Activated CD4-positive, CD25-positive, alpha-beta regulatory T cell treated with anti-CD3 and anti-CD28 coated beads, Interleukin-2, amount 50 U/mL, for 72 hours (primary cell): ENCODE measurements at places on chromosomes 11 and 22.

DNA sequence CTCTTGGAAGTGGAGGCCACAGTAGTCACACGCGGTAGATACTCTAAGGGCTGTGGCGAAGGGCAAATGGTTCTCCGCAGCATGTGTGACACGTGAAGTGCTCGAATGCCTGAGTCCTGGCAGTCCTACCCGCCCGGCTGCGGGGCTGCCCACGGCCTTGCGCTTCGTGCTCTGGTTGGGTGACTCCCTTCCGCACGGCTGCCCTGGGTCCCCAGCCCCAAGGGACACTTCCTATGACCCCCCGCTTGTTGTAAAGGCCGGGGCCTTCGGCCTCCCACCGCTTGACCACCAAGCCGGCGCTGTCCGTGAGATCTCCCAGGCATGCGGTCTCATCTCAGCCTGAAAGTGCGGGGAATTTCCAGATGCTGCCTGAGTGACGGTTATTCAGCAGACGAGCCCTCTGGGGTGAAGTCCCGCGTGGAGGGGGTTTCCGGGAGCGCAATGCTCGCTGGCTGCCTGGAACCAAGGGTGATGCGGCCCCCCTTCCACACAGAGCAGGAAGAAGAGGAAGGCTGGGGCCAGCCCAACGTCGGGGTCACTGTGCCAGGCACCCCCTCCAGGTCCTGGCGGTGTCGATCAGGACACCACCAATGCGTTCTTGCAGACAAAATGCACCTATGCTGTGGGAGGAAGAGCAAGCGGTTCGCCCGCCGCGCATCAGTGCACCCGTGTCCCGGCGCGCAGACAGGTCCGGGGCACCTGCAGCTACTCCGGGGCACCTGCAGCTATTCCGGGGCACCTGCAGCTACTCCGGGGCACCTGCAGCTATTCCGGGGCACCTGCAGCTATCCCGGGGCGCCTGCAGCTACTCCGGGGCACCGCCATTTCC lies 171.2 kb downstream of the OPCML start:
- no peak for DNase-seq

DNA sequence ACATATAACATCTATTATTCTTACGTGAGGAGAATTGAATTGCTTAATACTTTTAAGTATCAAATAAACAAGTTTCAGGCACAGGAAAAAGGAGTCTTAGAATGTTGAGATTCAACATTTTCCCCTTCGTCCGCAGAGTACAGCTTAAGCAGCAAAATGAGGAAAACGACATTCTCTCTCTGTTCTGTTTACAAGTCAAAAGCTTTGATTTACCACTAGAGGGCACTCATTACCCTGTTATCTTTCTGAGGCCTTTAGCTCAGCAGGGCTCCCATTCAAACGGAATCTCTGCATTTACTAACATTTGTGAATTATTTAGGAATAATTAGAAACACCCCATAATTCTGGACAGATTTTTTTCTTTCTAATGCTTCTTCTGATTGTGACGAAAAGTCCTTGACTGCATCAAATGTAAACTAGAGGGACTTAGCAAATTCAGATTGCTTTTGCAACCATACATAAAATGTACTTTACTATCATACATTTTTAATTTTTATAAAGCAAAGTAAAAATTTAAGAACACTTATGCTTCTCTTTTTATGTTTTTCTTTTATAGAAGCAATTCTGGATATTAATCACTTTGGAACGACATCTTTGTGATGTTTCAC lies 75.0 kb downstream of the JRKL start:
- DNase-seq, result no peak

DNA sequence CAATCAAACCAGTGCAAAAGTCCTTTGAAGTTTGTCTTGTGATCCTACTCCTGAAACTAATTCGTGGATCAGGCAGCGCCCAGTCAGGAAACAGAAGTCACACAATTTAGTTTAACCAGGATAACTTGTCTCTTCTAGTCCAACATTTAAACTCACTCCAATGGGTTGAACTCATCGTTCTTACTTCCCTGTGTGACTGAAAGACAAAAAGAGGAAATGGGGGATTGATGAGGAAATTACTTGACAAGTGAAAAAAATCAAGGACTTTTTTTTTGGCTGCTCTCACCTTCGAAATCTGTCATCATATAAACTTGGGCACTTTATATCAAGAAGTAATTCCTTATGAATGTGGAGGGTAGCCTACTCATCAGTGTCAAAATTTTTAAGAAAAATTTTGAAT lies 78.4 kb downstream of the HSD17B12 start:
- no peak for DNase-seq

DNA sequence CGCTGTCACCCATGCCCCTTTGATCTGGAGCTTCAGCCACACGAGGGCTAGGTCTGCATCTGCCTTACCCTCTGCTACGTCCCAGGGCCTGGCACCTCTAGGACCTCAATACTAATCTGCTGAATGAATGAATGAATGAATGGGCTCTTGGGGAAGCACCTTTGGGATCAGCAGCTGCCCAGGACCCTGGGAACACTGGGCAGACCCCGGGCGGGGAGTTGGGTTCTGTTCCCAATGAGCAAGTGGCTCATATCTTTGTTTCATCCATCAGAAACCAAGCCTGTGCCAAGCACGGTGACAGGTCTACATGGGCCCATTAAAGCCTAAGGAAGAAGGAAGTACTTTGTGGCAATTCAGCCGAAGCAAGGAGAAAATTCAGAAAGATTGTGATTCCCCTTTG lies 41.5 kb upstream of the SHISAL1 start:
- no peak for DNase-seq

DNA sequence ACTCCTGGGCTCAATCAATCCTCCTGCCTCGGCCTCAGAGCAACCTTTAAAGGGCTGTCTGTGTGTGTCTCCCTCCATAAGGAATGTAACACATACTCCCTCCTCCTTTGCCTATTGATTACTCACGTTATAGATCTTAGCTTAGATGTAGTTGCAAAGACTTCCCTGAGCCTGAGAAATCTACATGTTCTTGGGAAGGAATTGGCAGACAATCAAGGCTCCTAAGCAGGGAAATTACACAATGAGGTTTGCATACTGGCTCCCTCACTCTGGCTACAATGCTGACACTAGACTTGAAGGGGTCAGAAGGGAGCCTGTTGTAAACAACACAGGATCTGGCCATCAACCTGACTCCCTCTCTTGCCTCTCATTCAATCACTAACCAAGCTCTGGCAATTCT lies 5.2 kb upstream of the OLFML1 start:
- DNase-seq, result no peak

DNA sequence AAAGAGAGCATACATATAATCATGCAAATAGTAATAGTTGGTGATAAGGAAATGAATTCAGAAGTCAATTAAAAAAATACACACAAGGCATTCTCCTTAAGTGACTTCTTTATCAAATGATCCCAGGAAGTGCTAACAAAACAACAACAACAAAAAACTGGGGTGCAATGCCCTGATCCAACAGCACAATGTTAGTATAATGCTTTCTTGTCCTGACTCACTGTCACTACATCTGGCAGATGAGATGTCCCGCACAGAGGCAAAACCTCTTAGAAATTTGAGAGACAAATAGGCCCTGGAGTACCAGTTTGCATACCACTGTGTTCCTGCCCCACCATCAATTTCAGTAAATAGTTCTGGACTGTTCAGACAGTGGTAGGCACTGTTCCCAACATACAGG lies 11.0 kb upstream of the AMBRA1 start:
- no peak for DNase-seq

GRCh38 chr11:94909371-94909820 lies 64.0 kb downstream of the CWC15 start:
- no peak for DNase-seq

- no peak for DNase-seq
Observed at GRCh38 chr11:30333405-30333804, 10.5 kb downstream of the ARL14EP start.

- no peak for DNase-seq
Observed at GRCh38 chr11:76203131-76203925, 3.0 kb downstream of the WNT11 start.

DNA sequence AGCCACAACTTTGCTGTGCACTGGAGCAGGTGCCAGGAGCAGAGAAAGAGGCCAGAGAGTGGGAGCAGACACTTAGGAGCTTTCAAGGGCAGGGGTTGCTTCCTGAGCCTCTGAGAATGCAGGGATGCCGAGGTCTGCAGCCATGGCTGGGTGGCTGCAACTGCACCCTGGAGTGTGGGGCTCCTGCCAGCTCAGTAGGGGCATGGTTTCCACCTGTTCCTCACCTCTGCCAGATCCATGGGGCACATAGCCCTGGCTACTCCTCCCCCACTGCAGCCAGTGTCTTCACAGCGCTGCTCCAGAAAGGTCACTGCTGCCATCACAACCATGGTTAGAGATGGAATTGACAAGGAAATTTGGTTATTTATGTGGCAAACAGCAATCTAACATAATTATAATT lies 404.8 kb downstream of the CNTN5 start:
- DNase-seq, result no peak

- DNase-seq, result peak; percentile 61
Observed at GRCh38 chr22:38218661-38219622, 17.1 kb downstream of the MAFF start.
